ENCODE measurements at places on chromosomes 16 and 17.

- no peak for DNase-seq
Observed at GRCh38 chr16:78389009-78389498, 289.6 kb downstream of the WWOX start.

GRCh38 chr16:64074706-64075105 lies 1047.2 kb downstream of the CDH11 start:
- no peak for DNase-seq

DNA sequence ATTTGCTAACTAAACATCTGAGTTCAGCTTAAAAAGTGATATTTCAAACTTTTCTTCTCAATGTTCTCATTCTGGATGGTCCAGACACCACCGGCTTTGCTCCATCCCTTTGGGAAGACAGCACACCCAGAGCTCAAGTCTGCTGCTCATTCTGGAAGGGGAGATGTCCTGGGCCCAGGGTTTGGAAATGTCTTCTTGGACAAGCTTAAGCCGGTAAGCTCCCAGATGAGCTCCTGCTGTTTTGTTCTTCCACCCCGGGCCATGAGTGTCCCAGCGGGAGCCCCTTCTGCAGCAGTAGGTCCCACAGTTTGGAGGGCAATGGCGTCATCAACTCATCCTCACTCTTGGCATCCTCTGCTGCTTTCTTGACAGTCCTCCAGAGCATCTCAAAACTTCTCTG lies 105.2 kb downstream of the TMEM100 start:
- no peak for DNase-seq

- DNase-seq, result no peak
Observed at GRCh38 chr17:83030432-83030831, 49.0 kb upstream of the METRNL start.

DNA sequence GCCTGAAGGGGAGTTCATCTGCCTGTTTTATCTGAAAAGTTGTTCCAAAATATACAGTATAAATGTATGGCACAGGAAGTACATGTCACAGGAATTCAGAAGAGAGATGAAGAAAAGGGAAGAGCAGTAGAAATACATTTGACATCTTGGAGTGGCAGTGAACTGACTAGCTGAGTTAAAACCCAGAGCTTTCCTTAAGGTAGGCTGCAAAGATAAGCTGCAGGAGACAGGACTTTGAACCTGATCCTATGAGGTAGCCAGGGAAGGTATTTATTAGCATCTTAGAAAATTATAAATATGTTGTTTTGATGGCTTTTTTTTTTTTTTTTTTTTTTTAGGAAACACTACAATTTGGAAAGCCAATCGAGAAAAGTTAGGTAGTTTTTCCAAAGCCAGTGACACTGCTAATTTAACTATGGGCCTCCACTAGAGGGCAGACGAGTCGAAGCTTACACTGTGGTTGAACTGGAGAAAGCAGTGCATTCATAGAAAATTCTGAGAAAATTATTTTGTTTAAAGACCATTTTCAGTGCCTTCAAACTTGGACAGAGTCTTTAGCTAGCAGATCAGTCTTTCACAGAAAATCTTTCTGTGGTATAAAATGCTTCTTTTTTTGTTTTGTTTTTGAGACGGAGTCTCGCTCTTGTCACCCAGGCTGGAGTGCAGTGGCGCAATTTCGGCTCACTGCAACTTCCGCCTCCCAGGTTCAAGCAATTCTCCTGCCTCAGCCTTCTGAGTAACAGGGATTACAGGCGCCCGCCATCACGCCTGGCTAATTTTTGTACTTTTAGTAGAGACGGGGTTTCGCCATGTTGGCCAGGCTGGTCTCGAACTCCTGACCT lies 122.3 kb downstream of the SSH2 start:
- peak; percentile 63 for DNase-seq

DNA sequence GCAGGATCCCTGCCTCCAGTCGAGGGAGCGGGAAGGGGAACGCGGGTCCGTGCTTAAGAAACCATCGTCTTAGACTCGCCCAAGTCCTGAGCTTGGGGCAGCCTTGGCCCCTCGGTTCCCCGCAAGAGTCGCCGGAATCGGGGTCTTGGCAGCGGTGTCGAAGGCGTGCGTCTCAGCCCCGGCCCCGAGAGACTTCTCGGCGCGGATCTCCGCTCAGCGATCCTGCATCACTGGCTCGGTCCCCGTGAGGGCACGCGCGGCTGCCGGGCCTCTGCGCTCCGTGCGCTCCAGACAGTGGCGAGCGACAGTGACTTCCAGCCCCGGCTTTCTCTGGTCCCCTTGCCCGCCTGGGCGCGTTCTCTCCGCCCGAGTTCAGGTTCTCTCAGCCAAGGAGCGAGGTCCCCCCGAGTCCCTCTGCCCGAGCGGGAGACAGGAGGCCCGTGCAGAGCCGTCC lies 380 bp downstream of the HS3ST3A1 start:
- no peak for DNase-seq

DNA sequence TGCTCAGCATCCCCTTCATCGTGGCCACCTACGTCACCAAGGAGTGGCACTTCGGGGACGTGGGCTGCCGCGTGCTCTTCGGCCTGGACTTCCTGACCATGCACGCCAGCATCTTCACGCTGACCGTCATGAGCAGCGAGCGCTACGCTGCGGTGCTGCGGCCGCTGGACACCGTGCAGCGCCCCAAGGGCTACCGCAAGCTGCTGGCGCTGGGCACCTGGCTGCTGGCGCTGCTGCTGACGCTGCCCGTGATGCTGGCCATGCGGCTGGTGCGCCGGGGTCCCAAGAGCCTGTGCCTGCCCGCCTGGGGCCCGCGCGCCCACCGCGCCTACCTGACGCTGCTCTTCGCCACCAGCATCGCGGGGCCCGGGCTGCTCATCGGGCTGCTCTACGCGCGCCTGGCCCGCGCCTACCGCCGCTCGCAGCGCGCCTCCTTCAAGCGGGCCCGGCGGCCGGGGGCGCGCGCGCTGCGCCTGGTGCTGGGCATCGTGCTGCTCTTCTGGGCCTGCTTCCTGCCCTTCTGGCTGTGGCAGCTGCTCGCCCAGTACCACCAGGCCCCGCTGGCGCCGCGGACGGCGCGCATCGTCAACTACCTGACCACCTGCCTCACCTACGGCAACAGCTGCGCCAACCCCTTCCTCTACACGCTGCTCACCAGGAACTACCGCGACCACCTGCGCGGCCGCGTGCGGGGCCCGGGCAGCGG lies 3.2 kb downstream of the UTS2R start:
- no peak for DNase-seq

DNA sequence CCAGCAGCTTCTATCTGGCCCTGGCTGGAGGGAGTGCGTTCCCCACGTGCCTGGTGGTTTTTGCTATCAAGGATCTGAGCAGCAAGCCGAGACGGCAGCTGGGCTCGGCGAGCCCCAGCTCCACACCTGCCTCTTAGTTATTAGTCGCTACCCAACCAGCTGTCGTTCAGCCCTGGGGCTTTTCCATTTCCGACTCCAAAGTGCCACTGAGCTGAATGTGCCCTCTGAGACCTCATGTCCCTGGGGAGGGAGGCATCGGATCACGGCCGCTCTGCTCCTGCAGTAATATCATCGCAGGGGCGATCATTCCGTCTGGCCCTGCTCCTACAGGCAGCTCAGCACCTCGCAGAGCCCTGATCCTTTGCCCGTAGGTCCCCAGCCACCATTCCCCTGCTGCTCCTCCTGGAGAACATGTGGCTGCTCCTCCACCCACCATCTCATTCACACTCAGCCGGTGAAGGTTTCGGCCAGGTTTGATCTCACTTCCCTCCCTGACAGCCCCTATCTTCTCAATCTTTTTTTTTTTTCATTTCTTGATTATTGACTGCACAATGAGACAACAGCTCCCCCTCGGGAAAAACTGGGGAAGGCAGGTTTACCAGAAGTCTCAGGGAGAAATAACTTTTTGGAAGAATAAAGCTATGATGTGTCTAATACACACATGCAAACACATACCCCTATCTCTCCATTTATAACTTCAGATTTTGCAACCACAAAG lies 86.7 kb downstream of the ZFHX3 start:
- no peak for DNase-seq

- no peak for DNase-seq
Observed at GRCh38 chr17:28888832-28889231, 8.7 kb downstream of the FLOT2 start.

GRCh38 chr17:7558544-7559319 lies at the start of gene TNFSF13:
Gene TNFSF13, plus strand, starts transcription at chr17:7558750. Its CDS starts 290 bp downstream, at chr17:7559040.
- no peak for DNase-seq

DNA sequence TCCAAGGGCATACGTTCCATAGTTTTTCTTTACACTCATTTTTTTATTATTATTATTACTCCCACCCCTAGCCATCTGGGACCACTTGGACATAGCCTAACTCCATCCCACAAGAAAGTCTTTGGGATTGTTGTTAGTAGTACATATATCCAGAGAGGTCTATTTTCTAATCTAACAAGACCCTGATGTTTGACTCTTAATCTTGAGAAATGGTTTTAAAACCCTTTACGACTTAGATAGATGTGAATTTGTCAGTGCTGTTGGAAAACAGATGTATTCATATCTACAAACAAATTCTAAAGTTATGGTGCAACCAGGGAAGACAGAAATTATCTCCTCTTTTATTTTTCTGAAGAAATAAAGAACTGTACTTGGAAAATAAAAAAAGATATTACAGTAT lies 197.8 kb downstream of the CDH11 start:
- DNase-seq, result no peak

DNA sequence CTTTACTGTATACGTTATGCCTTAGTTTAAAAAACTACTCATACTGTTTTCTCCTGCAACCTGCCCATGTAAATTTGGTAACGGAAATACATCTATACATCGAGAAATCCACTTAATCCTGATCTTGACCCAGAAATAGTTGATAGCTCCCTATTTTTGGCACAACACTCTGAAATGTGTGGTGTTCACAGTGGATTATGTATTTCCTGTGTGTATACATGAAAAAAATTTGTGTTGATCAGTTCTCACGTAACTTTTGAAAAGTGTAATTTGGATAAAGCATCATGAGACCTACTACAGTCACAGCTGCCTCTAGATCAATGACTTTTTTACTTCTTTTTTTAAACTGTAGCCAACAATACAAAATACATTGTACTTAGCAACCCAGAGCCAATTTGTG lies 90.7 kb downstream of the VMP1 start:
- DNase-seq, result no peak

DNA sequence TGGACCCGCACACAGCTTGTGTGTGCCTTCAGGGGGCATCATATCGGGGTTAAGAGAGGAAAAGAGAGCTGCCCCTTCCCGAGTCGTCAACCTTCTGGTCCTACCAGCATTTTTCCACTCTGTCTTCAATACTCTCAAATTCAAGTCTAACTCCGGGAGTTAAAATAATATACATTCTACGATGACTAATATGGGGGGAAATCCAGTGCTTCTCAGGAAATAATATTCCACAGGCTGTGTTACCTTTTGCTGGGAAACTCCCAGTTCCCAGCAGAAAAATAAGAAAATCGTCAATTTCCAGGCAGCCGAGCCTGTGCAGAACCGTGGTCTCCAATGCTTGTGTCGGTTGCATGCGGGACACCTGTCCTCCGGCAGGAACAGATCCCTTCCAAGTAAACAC lies 105.0 kb upstream of the FOXF1 start:
- DNase-seq, result no peak

All from T-helper 9 cell (primary cell).